ENCODE measurements at places on chromosomes 4 and X.
A peak's percentile ranks its signal among the peaks of the same experiment; 100 is the strongest.

DNA sequence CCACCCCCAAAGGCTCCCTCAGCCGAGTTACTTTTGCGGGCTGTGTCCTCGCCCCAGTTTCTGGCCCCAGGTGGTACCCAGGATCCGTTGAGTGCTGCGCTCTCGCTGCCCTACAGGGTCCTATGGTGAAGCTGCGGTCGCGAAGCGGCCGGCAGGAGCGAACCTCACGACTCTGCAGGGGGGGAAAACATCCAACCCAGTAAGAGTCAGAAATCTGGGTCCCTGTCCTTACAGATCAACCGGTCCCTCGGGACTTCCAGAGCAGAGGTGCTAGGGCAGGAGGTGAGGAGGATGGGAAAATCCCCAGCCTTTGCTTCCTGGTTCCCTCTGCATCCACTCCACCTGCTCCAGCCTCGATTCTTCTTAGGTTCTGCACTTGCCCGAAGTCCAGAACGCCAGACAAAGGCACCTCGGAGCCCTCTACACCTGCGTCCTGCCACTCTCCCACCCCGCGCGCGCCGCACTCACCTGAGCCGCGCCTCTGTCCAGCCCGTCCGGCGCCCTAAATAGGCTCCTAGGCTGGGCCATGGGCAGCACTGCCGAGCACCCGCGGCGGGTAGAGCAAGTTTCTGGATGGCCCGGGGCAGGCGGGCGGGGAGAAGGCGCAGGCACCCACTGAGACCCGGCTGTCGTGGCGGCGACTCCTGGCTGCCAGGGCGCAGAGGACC, at the start of gene HS3ST1:
TSS of gene HS3ST1 (minus strand) at position 664 of the 668 bp plus-strand sequence. CDS start 28,889 bp downstream, outside the sequence.
- no peak for DNase-seq

DNA sequence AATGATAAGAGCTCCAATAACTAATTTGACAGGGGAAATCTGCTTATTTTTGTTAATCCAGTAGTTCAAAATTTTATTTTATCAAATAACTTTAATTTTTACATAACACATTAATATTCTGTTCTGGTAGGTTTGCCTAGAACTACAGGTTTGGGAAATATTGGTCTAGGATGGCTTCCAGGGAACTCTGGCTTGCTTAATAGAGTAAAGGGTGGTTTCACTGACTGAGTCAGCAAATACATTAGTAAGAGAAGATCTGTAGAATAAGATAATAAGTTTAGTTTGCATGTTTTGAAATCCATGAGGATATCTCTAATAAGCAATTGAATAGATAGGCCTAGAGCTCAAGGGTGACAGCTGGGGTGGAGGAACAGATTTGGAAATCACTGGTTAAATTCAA, 500.7 kb downstream of the ZNF674 start:
- DNase-seq = no peak

- no peak for DNase-seq
Measured at GRCh38 chr4:126630230-126630629, 1002.5 kb upstream of the INTU start.

DNA sequence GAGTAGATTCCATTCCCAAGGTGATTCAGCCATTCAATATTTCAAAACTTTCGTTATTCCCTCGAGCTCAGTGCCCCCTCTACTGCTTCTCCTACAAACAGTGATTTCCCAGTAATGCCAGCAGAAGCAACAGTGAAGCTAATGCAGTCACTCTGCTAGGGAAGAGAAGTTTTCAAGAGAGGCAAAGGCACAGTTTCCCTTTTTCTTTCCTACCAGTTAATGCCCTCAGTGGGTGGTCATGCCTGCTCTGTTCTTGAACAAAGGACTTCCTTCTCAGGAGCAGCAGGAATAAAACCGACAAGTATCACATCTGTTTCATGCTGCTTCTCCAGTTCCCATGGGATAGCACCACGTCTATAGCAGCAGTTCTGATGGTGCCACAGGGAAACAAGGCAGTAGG, 317.2 kb downstream of the TENM3 start:
- no peak for DNase-seq

- no peak for DNase-seq
Measured at GRCh38 chr4:10808591-10808990, 124.0 kb upstream of the CLNK start.

DNA sequence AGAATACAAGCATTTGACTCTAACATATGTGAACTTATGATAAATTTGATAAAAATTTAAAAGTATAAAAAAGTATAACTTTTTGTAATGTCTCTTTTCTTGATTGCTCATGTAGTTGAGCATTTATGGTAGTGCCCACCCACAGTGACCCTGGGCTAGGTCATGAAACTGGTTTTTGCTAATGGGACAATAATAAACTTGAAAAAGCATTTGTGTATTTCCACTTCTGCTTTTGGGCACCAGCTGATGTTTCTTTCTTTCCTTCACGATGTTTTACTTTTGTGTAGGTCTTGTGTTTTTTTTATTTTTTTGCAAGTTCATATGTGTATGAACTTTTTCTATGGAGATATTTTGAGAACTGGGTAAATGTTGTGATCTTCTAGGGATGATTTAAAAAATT, 313.1 kb downstream of the CBLL2 start:
- no peak for DNase-seq

DNA sequence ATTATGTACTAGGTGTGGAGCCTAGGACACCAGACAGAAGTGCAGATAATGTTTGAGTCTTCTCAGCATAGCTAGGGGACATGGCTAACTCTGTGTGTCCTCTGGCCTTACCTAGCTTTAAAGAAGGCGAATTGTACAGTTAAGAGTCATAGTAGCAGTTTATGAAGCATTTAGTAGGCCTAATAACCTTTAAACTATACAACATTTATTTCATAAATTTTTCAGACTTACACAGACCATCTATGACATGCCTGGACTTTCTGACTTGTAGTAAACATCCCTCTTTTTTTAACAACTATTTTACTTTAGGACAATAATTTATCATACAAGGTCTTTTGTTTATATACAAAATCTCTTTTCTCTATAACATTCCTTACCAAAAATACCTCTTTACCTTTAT, 37.4 kb downstream of the ETNPPL start:
- DNase-seq = no peak

DNA sequence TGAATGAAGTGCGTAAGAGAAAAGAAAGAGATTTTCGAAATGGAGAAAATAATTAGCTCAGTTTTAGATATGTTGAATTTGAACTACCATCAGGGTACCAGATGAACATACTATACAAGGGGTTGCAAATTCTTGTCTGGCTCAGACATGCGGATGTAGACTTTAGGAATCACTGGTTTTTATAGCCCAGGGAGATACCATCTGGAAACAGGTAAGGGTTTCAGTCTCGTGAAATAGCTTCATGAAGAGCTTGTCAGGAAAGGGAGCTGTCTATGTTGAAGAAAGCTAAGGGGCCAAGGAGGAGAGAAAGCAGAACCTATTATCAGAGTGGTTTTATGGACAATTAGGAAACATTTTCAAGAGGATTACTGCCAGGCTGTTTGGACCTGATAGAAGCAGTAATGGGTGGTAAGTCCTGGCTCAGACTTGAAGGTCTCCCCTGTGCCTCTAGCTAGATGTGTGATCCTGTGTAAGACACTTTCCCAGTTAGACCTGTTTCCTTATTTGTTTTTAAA, 6.7 kb downstream of the RAB9A start:
- DNase-seq = no peak

DNA sequence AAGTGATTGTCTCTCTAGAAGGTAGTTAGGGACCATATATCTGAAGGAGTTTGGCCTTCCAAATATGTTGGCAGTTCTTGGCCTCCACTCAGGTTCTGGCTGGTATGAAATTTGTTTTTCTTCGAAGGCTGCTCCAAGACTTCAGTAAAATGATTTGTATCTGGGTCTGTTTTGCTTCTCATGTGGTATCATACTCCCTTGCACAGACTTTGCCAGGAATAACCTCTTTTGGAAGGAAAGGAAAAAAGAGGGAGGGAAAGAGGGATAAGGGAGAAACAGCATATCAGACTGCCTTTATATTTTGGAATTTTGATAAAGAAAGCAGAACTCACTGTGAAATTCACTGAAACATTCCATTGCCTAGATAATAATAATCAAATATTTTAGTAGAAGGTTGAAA, 242.1 kb upstream of the HHIP start:
- DNase-seq = no peak

DNA sequence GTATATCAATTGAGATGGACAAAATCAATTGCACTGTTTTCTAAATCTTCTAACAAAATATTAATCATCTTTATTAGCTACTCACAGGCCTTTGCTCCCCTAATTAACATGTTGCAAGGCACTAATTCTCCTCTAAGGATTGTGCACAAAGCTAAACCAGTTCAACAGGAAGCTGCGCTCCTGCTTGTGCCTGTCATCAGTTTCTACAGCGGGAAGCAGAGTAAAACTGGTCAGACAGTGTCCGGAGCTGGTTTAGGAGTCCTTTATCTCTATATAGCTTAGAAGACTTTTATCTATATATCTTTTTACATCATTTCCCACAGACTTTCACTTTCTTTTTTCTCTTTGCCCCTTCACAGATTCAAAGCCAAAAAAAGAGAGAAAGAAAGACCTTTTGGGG, 79.1 kb downstream of the ELOVL6 start:
- DNase-seq = no peak

- no peak for DNase-seq
Measured at GRCh38 chr4:185282968-185283367, 73.6 kb downstream of the SNX25 start.

GRCh38 chrX:12956704-12957534, 18.0 kb upstream of the TMSB4X start:
- peak; percentile 40 for DNase-seq

DNA sequence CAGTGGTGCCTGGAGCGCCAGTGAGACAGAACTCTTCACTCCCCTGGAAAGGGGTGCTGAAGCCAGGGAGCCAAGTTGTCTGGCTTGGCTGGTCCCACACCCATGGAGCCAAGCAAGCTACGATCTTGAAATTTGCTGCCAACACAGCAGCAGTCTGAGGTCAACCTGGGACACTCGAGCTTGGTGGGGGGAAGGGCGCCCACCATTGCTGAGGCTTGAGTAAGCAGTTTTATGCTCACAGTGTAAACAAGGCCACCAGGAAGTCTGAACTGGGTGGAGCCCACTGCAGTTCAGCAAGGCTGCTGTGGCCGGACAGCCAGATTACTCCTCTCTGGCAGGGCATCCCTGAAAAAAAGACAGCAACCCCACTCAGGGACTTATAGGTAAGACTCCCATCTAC, 149.5 kb downstream of the EDA2R start:
- no peak for DNase-seq

GRCh38 chr4:13694256-13694655, 66.7 kb upstream of the BOD1L1 start:
- no peak for DNase-seq

DNA sequence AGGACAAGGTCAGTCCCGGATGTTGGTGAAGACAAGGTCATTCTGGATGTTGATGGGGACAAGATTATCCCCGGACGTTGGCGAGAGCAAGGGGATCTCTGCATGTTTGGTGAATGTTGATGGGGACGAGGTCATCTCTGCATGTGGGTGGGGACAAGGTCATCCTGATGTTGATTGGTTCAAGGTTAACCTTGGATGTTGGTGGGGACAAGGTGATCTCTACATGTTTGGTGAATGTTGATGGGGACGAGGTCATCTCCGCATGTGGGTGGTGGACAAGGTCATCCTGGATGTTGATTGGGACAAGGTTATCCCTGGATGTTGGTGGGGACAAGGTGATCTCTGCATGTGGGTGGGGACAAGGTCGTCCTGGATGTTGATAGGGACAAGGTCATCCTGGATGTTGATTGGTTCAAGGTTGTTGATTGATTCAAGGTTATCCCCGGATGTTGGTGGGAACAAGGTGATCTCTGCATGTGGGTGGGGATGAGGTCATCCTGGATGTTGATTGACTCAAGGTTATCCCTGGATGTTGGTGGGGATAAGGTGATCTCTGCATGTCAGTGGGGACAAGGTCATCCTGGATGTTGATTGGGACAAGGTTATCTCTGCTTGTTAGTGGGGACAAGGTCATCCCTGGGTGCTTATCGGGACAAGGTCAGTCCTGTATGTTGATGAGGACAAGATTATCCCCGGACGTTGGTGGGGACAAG, 28.8 kb upstream of the PLCXD1 start:
- DNase-seq = no peak

GRCh38 chrX:48492293-48492910, 16.4 kb upstream of the PORCN start:
- DNase-seq = no peak

DNA sequence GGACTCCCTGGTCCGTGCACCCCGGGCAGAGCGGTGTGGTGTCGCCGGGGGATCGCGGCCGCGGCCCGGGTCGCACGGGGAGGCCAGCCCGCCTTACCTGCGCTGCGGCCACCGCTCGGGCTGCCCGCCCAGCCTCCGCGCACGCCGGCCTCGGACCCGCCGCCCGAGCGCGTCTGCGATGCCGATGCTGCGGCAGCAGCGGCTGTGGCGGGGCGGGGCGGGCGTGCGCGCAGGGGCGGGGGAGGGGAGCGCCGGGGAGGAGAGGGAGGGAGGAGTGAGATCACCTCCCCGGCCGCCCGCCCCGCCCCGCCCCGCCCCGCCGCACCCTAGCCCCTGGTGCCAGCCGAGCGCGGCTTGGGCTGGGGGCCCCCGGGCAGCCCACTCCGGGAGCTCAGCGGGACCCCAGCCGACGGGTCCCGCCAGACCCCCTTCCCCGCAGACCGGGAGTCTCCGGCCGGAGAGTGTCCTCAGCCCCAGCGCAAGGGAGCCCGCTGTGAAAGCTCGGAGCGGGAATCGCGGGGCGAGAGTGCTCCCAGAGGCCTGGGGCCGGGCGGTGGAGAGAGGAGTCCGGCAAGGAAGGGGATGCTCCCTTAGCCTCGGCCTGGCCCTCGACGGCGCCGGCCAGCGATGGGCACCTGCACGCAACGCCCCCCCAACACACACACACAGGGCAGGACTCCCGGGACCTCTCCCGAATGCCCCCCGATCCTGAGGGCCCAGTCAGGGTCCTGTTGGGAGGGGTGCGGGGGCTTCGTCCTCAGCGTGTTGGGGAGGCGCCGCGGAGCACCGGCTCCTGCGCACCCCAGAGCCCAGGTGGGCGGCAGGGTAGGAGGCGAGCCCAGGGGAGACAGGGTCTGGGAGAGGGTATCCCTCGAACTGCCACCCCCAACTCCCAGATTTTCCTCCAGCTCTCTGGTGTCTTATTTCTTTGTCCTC, at the start of gene L1CAM:
TSS of gene L1CAM (minus strand) at position 206 of the 936 bp plus-strand sequence. CDS start 10,337 bp downstream, outside the sequence.
- DNase-seq = no peak

DNA sequence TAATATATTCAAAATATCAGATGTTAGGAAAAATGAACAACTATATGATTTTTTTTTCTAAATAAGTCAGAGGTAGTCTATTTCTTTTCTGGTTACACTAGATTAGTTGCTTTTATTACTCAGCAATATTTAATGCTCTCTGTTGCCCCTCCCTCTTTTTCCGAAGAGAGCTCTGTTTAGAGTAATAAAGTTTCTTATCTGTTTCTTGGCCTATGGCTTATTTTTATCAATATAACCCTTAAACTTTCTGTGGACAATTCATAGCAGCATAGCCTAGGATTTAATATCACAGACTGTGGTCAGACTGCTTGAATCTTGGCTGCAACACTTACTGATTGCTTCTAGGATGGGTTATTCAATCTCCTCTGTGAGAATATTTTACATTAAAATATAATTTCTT, 2315.4 kb upstream of the AGA start:
- no peak for DNase-seq

GRCh38 chrX:19541196-19541595, 25.9 kb upstream of the MAP3K15 start:
- no peak for DNase-seq

GRCh38 chr4:124754681-124755080, 42.1 kb upstream of the ANKRD50 start:
- DNase-seq = no peak

Data from T-helper 1 cell (primary cell).